ELF-1 (cell line): ENCODE measurements at places on chromosomes 1 and 21.

- no peak for DNase-seq
These were observed 406.7 kb downstream of the RWDD3 start for GRCh38 chr1:95640746-95641145.

GRCh38 chr1:82215056-82215852 is 414.5 kb downstream of the ADGRL2 start:
- no peak for DNase-seq

GRCh38 chr1:22880174-22880601 is 92.5 kb downstream of the LACTBL1 start:
- no peak for DNase-seq

DNA sequence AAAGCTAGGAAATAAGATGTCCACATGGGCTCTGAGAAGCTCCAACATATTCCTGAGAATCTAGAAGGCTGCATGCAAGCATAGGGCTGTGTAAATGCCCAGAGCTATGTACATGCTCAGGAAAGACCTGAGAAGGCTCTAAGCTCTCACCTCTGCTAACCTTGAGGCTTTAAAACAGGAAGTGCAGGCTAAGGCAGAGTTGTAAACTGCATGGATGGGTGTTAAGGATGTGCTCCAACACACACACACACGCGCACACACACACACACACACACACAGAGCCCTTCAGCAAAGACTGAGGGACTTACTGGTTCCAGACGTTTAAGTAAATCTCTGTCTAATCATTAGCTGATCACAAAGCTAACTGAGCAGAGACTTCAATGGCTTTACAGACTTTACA is 162.9 kb downstream of the TRABD2B start:
- no peak for DNase-seq

DNA sequence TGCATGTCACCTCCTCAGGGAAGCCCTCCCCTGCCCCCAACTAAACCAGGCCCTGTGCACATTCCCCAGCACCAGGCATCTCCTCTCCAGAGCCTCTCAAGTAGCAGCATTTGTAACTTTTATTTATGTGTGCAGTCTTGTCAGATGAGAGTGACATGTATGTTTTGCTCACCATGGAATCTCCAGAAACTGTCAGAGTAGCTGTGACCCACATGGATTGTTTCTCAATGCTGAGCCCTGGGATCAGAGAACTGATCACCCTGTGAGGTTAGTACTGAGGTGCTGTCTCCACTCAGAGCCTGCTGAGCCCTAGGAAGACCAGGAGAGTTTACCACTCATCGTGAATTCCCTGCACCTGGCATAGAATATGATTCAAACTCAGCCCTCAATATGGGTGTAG is 190.9 kb upstream of the EDN2 start:
- DNase-seq: no peak

GRCh38 chr1:178537382-178538090 is 24.6 kb downstream of the TEX35 start:
- DNase-seq: no peak

GRCh38 chr1:7299994-7300393 is 471.1 kb upstream of the VAMP3 start:
- no peak for DNase-seq
